Aorta (tissue), 5 donors: ENCODE measurements at places on chromosomes 12 and 14.

DNA sequence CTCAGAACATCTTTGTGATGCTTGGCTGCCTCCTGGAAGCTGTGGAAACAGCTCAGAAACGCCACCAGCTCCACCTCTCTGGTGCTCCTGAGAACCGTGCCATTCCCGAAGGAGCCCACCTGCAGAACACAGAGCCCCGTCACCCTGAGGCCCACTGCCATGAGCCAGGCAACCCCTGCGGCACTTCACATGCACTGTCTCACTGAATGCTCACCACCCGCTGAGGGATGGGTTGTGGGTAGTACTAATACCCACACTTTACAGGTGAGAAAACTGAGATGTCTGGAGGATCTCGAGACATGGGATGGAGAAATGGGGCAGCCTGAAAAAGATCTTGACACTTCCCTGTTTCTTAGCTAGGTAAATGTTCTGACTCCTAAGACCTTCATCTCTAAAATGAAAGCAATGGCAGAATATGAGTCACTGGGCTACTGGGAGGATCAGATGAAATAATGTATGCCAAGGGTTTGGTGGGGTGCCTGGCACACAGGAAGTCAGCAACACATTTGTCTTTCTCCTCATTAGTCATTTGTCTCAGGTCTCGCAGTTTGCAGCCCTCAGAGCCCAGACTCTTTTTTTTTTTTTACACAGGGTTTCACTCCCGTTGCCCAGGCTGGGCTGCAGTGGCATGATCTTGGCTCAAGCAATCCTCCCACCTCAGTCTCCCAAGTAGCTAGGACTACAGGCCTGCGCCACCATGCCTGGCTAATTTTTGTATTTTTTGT lies 5.3 kb downstream of the OASL start:
- no peak for DNase-seq

DNA sequence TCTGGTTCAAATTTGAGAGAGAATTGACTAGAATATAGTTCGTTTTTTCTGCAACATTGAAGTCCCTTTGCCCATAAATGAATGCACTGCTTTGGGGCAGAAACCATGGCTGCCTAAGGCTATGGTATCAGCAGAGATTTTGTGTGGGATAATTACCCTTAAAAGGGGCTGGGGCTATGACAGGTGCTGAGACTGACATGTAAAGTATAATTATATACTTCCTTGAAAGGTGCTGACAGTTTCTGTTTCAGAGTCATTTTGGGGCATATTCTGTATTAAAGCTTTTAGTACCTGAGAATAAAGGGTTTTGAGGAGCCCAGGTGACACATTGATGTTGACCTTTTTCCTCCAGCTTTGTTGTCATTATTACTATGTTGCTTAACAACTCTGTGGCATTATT lies 150.3 kb upstream of the PTPRQ start:
- no peak for DNase-seq

DNA sequence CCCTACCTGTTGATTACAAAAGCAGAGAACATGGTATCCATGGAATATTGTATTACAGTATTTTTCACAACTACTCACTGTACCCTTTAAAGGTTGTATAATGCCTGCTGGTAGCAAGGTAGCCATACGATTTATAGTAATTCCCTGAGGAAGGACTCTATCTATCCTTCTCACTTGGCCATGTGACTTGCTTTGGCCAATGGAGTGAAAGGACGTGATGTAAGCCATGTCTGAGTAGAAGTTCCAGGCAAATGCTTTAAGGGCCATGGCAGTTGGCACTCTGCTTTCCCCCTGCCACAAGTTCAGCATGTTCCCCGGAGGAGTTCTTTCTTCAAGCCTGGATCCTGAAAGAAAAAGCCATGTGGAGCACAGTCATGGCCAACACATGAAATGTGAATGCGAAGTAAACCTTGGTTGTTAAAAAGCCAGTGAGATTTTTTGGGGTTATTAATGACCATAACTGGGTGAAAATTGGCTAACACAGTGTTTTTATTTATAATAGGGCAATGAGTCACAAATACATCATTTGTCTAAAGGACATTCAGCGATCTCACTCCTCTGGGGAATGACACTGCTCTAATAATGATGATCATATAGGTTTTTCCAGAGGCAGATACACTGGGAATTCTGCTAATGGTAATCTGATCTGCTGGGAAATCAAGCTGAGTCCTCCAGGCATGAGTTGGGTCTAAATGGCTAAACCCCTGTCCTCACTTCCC lies 67.4 kb upstream of the SLC38A2 start:
- DNase-seq, result no peak

DNA sequence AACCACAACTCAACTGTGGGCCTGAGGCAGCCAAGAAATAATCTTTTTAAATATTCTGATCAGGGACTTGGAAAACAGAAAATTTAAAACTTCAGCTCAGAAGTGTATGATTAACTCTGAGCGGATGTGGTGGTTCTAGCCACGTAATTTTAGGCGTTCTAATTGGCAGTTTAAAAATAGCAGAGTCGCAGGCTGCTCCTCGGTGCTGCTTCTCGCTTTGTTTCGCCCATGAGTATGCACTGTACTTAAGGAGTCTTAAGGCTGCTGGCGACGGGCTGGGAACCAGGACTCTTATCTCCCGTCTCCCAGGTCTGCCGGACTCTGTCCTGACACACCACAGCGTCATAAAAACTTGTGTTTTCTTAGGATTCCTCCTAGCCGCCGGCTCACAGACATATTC lies 113.4 kb upstream of the PELI2 start:
- DNase-seq, result no peak

DNA sequence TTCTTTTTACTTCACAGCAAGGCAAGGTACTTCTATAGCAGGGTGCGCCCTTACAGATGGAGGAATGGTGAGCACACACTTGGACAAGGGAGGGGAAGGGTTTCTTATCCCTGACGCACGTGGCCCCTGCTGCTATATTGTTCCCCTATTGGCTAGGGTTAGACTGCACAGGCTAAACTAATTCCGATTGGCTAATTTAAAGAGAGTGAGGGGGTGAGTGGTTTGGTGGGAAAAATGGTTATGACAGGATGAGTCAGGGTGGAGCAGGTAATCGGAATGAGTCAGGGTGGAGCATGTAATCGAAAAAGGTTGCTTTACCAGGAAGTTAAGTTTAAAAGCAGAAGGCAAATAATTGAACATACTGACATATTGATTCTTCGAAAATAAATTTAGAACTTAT lies 23.7 kb upstream of the RAB21 start:
- no peak for DNase-seq

DNA sequence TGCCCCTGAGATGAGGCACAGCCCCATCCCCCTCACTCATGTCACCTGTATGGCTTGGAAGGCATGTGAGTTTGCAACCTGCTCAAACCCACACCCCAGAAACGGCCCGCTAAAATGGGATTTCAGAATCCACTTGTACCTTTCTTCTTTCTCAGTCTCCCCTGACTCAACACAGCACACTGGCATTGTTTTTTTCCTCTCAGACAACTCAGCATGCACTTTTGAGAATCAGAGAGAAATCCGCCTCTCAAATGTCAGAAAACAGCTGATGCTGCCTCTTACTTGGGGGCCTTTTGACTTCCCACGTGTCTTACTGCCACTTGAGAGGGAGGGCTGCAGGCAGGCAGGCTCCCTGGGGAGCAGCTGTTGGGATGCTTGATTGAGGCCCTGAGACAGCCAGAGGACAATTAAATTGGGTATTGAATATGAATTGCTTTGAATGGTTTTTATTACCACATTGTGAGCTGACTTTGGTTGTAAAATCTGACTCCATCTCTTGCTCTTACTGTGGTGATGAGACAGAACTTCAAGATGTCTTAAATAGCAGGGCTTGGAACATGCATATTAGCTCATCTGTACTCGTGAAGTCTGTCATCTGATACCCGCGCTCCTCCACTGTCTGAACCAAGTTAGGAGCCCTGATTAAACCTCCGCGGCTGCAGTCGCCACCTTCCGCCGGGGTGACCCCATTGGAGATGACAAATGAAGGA lies 96.6 kb downstream of the APAF1 start:
- no peak for DNase-seq

GRCh38 chr12:87136330-87136976 lies 880.3 kb upstream of the MGAT4C start:
- no peak for DNase-seq

- DNase-seq, result no peak
Measured at GRCh38 chr14:88993946-88994345, 169.5 kb downstream of the TTC8 start.

GRCh38 chr14:74019408-74020137 lies 424 bp downstream of the BBOF1 start:
- no peak for DNase-seq

- DNase-seq, result peak; percentile 79
Measured at GRCh38 chr14:103136388-103137271, 13.4 kb downstream of the TNFAIP2 start.

- no peak for DNase-seq
Measured at GRCh38 chr14:77837926-77838325, 38.0 kb downstream of the ADCK1 start.

GRCh38 chr12:79344855-79345847 lies 345.6 kb downstream of the PAWR start:
- DNase-seq, result no peak

- peak; percentile 86 for DNase-seq
Measured at GRCh38 chr12:105330931-105331804, 677 bp downstream of the C12orf75 start.

- no peak for DNase-seq
Measured at GRCh38 chr12:19369691-19370148, 69.6 kb upstream of the AEBP2 start.

- DNase-seq, result no peak
Measured at GRCh38 chr12:89244536-89244935, 107.8 kb downstream of the DUSP6 start.

DNA sequence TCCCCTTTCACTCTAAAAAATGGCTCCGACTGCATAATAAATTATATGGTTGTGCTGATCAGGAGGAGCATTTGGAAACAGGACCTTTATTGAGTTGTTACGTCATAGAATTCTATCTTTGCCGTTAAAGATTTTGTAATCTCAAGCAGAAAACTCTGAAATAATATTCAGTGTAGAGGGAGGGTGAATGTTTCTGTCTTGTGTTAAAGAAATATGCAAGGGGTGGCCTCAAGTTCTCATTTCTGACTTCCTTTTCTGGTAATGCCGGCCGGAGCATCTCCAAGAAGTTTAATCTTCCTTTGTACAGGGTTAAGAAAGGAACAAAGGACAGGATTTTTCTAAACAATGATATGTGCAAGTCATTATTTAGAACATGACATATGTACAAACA lies 165.1 kb downstream of the SLC38A4 start:
- no peak for DNase-seq

- DNase-seq, result no peak
Measured at GRCh38 chr12:114286145-114286544, 119.8 kb downstream of the TBX5 start.

DNA sequence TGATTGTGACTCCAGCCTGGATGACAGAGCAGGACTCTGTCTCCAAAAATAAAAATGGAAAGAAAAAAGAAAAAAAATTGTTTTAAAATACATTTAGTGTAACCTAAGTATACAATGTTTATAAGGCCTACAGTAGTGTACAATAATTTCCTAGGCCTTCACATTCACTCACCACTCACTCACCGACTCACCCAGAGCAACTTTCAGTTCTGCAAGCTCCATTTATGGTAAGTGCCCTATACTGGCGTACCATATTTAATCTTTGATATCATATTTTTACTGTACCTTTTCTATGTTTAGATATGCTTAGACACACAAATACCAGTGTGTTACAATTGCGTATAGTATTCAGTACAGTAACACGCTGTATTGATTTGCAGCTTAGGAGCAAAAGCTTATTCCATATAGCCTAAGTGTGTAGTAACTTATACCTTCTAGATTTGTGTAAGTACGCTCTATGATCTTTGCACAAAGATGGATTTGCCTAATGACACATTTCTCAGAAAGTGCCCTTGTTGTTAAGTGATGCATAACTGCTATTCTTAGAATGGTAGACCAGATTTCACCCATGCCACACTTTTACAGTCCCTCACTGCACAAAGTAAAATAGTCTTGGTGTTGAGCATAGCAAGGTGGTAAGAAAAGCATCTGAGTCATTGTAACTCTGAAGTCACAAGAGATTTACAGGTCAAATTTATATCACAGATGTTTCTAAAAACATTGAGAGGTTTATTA lies 151.9 kb downstream of the LRRK2 start:
- DNase-seq, result no peak

GRCh38 chr14:26685401-26685800 lies 87.6 kb upstream of the NOVA1 start:
- no peak for DNase-seq

- peak; percentile 79 for DNase-seq
Measured at GRCh38 chr12:123270214-123271000, 1.2 kb downstream of the CDK2AP1 start.

GRCh38 chr12:49264466-49264872 lies 413 bp upstream of the TUBA1C start:
- no peak for DNase-seq

DNA sequence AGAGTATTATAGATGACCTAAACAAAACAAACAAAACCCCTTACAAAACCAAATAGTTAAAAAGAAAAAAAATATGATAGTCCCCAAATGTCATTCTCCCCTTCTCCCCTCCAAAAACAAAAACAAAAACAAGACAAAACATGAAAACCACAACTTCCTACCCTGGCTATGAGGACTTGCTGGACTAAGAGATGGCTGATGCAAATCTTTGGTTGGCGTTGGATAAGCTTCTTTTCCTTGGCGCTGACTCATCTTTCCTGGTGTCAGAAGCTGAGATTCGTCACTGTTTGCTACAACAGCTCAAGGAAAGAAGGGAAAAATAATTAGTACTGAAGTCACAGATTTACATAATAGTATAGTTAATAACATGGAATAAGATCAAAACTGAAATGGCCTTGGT lies 102.5 kb upstream of the BBS10 start:
- DNase-seq, result no peak

DNA sequence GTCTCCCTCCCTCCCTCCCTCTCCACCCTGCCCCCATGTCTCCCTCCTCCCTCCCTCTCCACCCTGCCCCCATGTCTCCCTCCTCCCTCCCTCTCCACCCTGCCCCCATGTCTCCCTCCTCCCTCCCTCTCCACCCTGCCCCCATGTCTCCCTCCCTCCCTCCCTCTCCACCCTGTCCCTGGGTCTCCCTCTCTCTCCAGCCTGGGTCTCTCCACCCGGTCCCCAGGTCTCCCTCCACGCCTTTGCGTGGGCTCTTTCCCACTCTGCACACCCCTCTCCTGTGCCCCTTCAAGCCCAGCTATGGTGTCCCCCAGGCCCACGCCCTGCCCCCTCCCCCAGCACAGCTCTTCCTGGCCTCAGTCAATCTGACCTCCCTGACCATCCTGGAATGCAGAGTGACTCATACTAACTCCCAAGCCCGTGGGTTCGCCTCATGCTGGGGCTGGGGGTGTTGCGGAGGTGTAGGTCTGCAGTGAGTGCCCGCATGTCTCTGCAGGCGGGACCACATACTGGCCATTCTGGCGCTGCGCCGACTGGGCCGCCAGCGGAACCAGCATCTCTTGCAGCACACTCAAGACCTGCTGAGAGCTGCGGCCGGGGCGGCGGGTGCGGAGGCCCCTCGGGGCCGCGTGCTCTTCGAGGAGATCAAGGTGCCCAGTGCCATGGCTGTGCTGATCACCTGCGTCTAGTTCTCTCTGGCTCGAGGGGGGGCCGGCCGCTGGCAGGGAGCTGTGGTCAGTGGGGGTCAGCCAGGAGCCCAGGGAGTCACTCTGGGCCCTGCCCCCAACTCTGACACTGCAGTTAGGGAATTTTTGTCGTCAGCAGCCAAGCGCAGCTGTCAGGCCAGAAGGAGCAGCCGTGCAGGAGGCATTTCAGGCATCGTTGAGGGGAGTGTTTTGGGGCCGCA lies 13.5 kb upstream of the TNFAIP2 start:
- DNase-seq, result no peak

GRCh38 chr14:80350707-80351106 lies 139.4 kb upstream of the DIO2 start:
- no peak for DNase-seq

- no peak for DNase-seq
Measured at GRCh38 chr12:47186246-47186645, 106.5 kb upstream of the AMIGO2 start.

- no peak for DNase-seq
Measured at GRCh38 chr14:99360774-99361595, 89.0 kb upstream of the BCL11B start.
